ENCODE measurements at places on chromosomes 16 and 17.

DNA sequence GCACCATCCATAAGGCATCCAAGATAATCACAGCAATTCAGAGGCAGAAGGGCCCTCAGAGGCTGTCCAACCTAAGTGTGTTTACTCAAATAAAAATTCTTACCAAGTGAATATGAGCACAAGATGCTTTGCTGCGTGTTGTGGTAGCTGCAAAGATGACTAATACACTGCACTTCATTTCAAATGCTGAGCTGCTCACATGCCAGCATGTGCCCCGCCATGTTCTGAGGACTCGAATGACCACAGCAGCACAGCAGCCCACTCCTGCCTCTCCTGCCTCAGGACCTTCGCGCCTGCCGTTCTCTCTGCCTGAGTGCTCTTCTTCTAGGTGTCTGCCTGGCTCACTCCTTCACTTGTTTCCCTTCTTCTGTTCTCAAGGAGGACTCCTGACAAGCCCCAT is 19.0 kb downstream of the PIK3R5 start:
- DNase-seq = no peak

GRCh38 chr17:13476720-13477119 is 125.0 kb downstream of the HS3ST3A1 start:
- no peak for DNase-seq

DNA sequence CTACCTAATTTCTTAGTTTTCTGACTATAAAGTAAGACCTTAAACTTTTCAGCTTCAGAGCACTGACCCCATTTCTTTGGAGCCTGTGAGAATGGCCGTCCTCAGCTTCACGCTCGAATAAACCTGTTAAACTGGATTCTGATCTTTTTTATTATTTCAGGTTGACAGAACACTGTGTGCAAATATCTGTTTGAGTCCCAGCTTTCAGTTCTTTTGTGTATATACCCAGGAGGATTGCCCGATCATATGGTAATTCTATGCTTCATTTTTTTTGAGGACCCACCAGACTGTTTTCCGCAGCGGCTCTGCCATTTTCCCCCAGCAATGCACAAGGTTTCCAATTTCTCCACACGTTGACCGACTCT is 19.8 kb upstream of the KCNH6 start:
- DNase-seq = no peak

- DNase-seq = no peak
Observed at GRCh38 chr17:57048096-57048495, 37.0 kb upstream of the AKAP1 start.

DNA sequence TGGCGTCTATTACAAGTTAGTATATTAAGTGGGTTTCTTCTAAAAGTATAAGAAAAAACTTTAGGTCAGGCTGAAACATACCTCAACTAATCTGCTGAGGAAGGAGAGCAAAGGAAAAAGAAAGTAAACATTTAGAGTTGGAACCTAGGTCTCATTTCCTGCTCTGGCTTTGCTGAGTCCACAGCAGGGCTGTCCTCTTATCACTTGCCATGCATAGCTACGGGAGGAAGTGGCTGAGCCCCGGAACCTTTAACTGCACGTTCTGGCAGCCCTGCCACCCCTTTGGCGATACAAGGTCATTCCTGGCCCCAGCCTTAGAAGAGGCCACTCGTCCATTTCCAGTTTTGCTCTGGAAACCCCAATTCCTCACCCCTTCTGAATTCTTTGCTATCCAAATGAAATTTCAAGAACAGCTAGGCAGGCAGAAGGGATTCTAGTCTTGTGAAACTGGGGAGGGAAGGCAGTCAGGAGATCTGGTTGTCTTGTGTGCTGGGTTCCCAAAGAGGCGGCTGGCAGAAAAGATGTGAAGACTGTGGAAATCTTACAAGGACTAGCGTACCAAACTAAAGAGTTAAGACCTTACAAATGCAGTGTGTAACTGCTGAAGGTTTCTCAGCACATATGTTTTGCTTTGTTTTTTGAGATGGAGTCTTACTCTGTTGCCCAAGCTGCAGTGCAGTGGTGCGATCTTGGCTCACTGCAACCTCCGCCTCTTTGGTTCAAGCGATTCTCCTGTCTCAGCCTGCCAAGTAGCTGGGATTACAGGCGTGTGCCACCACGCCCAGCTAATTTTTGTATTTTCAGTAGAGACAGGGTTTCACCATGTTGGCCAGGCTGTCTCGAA is 19.1 kb downstream of the WIPI1 start:
- DNase-seq = no peak

GRCh38 chr17:21463779-21464407 is 87.7 kb downstream of the KCNJ12 start:
- DNase-seq = no peak

- DNase-seq = no peak
Observed at GRCh38 chr16:85416228-85417109, 196.7 kb upstream of the GSE1 start.

- DNase-seq = no peak
Observed at GRCh38 chr16:85800321-85800669, 800 bp downstream of the COX4I1 start.

DNA sequence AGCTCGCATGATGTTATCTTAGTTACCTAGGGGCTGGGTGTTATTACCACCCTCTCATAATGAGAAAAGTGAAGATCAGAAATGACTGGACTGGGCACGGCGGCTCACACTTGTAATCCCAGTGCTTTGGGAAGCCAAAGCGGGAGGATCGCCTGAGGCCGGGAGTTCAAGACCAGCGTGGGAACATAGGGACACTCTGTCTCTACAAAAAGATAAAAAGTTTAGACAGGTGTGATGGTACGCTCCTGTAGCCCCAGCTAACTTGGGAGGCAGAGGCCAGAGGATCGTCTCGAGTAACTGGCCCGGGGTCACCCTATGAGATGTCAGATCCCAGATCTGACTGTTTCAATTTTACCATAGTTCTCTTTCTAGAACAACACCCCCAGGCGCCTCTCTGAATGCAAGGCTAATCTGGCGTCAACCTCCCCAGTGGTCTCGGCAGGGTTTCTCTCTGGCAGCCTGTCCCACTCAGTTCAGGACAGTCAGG is 1.9 kb upstream of the CCDC102A start:
- no peak for DNase-seq

- DNase-seq = no peak
Observed at GRCh38 chr16:55566432-55567175, at the start of gene CAPNS2. CAPNS2 (plus strand) TSS chr16:55566684; CDS start chr16:55566757, 73 bp downstream.

GRCh38 chr16:8631373-8631772 is 9.9 kb downstream of the METTL22 start:
- DNase-seq = no peak

DNA sequence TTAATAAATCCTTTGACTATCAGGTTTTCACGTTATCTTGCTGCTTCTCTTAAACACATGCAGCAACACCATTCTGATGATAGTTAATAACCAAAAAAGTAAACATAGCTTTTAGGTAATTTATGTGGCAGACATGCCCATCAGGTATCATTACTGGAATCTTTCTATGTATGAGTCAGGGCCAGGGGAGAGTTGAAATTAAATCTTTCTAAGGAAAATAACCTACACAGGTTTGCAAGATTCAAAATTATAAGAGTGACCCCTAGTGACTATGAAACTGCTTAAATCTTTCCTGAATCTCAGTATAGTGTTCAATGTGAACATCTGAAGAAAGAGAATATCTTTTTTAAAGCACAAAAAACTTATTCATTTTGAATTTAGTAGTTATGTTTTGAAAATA is 666.6 kb downstream of the CDH11 start:
- DNase-seq = no peak

All from cerebellum (tissue), 4 donors.